T-helper 9 cell (primary cell): ENCODE measurements at places on chromosomes 11 and 22.

- DNase-seq, result no peak
Measured at GRCh38 chr22:43449831-43450225, 38.0 kb downstream of the MPPED1 start.

DNA sequence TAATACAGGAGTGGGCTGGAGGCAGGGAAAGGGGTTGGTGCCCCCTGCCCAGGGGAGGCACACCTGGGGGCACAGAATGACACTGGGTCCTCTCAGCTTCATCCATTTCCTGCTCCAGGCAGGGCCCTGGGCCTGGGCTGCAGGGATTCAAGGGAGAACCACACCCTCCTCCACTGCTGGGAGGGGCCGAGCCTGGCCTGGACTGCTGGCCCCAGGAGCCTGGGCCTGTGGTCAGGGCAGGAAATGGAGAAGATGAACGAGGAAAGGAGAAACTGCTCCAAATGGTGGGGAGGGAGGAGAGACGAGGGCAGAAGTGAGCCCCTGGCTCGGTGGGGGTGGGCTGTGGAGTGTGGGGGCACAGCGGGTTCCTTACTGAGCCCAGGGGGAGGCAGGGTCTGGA lies 38.1 kb upstream of the KCNQ1OT1 start:
- no peak for DNase-seq

DNA sequence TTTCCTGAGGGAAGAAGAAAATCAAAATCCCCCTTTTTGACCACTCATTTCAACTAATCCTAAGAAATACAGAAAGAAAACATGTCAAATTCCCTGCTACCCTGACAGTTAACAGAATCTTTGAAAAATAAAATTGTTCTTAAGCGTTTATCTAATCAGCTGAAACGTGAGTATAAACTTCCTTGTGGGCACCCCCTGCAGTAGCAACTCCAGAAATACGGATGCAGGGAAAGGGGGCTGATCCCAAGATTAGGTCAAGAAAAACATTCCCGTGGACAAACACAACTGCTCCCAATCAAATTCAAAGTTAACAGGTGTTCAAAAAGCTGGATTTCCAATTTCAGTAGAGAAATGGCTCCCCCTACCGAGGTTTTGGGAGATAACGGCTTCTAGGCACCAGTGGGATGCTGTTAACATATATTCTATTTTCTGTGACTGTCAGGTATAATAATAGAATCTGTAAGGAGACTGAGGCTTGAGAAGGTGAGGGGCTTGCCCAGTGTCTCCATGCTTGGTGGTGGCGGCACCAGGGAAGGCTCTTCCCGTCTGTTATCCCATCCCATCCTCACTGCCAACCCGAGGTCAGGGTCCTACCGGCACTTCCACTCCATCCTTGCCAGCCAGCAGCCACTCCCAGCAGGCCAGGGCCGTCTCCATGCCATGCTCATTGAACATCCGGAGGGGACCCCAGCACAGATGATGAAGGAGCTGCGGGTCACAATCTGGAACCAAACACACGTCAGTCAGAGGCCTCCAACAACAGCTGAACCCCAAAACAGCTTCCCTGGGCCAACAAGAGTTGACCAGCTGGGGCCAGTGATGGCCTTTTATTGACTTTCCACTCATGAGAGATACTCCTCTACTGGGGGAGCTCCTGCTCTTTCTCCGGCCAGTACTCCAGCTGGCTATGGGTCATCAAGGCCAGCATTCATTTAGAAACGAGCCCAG lies 32.0 kb upstream of the SERPIND1 start:
- peak; percentile 14 for DNase-seq

DNA sequence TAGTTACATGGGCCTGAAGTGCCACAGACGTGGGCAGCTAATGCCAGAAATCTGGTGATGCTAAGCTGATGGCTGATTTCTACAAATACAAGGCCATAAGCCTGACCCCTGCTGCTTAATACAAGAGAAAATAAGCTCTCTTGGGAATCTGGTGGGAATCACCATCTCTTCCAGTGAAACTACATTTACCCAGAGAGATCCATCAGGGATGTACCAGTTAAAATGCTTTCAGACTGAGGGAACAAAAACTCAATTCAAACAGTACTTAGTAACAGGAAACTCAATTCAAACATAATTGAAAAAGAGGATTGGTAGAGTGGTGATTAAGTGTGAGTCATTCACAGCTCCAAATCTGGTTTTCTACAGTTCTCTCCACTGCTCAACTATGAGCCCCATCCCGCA lies 1.7 kb upstream of the CAVIN3 start:
- no peak for DNase-seq

DNA sequence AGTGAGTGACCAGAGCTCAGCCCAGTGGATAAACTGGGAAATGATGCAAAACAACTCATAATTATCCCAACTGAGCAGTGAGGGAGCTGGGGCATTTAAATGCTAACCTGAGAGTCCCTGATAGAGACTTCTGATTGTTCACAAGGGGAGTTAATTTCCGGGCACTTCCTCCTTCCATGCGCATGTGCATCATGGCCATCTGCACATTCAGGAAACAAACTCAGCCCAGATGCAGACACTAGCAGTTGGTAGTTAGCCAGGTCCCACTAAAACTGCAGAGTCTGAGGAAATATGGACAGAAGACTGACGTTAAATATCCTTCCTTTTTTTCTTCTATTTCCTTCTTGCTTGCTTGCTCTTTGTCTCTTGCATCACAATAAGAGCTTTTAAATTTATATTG lies 852.1 kb upstream of the LRRC4C start:
- no peak for DNase-seq

DNA sequence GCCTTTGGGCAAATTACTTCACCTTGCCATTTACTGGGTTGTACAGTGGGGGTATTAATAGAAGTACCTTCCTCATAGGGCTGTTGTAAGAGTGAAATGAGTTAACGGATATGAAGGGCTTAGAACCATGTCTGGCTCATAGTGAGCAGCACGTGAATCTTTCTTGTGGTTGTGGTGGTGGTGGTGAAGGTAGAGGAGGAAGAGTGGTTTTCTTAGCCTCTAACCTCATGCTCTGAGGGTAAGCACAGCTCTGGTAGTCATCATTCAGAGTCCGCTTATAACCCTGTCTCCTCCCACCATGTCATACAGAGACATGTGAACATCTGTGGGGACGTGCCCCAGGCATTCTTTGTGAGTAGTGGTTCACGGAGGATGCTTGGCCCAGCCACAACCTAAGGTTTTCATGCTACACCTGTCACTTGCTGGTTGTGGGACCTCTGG lies 43.6 kb downstream of the TEAD1 start:
- DNase-seq, result peak; percentile 32
